Activated T-cell treated with anti-CD3 and anti-CD28 coated beads for 1 hour (primary cell): ENCODE measurements at places on chromosomes 5 and 9.

- no peak for DNase-seq
Observed at GRCh38 chr5:158785397-158785796, 314.3 kb downstream of the EBF1 start.

DNA sequence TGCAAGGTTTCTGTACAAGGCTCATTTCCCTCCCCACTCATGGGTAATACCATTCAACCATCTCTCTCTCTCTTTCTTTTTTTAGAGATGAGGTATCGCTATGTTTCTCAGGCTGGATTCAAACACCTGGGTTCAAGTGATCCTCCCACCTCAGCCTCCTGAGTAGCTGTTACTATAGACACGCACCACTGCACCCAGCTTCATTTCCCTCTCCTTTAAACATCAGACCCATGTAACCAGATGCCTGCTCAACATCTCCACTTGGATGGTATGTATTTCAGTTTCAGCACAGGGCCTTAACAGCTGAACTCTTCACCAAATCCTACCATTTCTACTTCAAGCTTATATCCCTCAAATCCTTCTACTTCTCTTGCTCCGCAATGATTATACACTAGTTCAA is 117.4 kb downstream of the SSBP2 start:
- DNase-seq: no peak

GRCh38 chr5:117188211-117188610 is 613.6 kb upstream of the SEMA6A start:
- DNase-seq: no peak

GRCh38 chr5:187617-188451 is 3.5 kb upstream of the LRRC14B start:
- no peak for DNase-seq

DNA sequence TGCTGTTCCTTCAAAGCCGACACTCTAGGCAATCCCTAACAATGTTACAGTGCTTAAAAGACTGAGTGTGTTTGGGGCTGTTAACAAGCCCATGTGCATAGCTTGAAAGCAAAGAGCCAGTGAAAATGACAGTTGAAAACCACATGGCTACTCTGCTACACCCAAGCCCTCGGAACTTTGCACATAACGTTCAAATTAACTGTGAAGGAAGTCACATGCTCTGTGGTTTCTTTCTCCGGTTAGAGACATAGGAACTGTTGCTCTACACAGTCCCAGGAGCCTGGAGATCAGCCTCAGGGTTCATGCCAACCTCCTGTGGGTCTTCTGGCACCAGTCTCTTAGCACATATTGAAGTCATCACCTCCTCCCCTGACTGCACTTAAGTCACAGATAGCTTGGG is 51.1 kb downstream of the C9orf152 start:
- DNase-seq: no peak

- DNase-seq: no peak
Observed at GRCh38 chr9:3508078-3508431, 17.7 kb downstream of the RFX3 start.

DNA sequence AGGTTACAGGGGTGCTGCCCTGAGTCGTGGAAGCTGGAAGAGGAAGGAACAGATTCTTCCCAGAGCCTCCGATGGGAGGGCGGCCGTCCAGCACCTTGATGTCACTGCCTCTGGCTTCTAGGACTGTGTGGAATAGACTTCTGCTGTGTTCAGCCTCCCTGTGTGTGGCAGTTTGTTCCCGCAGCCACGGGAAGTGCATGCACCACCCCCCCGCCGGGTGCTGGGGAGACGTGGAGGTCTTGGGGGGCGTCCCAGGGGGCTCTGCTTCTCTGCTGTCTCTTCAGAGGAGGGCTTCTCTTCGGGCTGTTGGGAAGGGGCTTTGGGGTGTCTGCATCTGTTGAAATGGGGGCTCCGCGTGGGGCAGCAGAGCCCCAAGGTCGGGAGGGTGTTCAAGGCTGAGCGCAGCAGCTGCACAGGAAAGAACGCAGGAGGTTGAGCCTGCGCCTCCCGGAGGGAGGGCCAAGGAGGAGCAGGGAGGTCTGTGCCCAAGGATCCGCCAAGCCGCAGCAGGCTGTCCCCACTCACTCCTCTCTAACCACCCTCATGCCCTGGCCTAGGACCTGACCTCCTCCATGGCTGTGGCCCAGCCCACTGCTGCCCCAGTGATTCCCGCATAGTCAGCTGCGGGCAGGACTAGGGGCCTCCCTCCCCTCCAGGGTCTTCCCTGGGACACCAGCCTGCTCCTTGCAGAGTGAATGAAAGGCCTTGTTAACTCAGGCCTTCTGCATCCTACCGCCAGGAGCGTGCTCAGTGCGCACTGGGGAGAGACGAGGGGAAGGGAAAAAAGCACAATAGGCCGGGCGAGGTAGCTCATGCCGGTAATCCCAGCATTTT is 45.0 kb downstream of the ROPN1L start:
- no peak for DNase-seq

DNA sequence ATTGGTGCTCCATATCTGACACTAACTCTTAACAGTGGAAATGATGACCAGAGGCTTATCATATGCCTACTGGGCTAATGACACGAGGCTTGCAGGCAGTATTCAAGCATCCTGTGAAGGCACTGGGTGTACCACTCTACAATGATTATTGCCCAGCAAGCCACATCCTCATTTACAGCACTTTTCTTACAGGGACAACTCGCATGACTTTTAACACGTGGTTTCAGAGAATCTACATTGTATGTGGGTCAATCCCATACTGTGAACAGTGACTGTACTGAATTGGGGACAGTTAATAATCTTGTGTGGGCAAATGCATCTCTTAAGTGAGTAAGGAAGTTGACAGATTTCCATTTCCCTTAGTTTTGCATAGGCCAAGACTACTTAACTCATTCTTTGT is 260.0 kb downstream of the TRPM3 start:
- no peak for DNase-seq

DNA sequence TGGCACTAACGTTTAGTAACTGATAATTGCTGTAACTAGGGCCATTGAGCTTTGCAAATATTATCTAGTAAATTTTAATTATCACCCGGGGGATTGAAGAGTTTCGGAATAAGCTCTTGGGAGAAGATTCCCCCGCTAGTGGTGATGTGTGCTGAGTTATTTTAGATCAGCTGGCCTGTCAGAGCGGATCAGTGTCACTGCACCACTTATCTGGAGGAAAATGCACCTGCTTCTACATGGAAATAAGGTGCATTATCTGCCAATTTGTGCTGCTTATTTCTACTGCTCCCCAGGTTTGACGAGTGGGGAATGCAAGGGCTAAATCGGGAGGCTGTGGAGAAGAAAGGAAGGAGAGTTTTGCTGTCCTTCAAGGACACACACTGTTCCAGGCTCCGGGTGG is 518.6 kb downstream of the TLE4 start:
- DNase-seq: no peak
